Stimulated activated CD8-positive, alpha-beta memory T cell treated with anti-CD3 and anti-CD28 coated beads, Interleukin-7, amount 100 ng/mL, for 1 hour (primary cell): ENCODE measurements at places on chromosomes 7 and 10.

- DNase-seq, result no peak
Measured at GRCh38 chr10:78436706-78437406, 403.2 kb downstream of the RPS24 start.

GRCh38 chr7:18469316-18469715 lies 26.2 kb upstream of the HDAC9 start:
- DNase-seq, result no peak

- no peak for DNase-seq
Measured at GRCh38 chr10:31299119-31299518, 19.9 kb upstream of the ZEB1 start.

DNA sequence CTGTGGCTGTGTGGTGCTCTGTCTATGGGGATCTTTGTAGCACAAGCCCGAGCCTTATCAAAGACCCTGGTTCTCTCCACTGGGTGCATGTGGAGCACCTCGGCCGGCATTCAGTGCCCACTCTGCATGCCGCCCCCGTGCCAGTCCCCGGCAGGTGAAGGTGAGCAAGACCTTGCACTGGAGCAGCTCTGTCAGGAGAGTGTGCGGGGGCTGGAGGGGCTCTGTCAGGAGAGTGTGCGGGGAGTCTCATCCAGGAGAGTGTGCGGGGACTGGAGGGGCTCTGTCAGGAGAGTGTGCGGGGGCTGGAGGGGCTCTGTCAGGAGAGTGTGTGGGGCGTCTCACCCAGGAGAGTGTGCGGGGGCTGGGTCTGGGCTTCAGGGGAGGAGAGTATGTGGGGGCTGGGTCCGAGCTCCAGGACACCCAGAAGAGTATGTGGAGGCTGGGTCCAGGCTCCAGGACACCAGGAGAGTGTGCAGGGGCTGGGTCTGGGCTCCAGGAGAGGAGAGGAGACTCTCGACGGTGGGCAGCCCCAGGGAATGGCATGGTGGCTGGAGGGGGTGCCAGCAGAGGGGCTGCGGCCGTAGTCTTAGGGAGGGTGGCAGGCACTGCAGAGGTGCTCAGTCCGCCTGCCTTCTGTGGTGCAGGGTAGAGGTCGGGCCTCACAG lies 40.8 kb downstream of the INPP5A start:
- DNase-seq, result no peak

DNA sequence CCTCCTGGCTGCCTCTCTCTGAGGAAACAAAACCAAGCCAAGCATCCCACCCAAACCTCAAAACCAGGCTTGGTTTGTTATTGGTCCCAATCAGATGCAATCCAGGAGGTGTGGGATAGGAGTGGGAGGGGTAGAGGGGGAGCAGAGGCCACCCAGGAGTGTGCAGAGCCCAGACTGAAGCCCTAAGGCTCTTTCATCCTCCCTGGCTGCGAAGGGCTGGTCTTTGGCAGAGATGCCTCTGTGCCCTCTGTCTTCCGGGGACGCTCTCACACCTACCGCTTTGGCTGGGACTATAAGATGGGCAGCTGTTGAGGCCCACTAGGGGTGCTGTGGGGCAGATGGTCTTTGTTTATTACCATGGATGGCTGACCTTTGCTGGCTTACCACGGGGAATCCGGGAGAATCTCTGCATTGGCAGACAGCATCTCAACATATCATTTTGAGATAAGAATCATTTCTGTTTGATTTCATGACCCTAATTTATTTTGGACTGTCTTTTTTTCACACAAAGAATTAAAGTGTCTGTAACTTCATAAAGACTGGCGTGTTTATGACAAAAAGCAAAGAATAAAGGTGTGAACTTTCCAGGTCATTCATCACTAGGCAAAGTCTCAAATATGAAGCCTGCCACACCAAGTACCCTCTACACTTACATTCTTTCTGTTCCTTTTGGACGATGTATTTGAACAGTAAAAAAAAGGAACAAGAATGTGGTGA lies 6.5 kb upstream of the DENND2A start:
- DNase-seq, result no peak

GRCh38 chr10:85578860-85579259 lies 787.7 kb downstream of the GRID1 start:
- DNase-seq, result no peak

- DNase-seq, result no peak
Measured at GRCh38 chr10:128530301-128530700, 404.1 kb upstream of the MKI67 start.

DNA sequence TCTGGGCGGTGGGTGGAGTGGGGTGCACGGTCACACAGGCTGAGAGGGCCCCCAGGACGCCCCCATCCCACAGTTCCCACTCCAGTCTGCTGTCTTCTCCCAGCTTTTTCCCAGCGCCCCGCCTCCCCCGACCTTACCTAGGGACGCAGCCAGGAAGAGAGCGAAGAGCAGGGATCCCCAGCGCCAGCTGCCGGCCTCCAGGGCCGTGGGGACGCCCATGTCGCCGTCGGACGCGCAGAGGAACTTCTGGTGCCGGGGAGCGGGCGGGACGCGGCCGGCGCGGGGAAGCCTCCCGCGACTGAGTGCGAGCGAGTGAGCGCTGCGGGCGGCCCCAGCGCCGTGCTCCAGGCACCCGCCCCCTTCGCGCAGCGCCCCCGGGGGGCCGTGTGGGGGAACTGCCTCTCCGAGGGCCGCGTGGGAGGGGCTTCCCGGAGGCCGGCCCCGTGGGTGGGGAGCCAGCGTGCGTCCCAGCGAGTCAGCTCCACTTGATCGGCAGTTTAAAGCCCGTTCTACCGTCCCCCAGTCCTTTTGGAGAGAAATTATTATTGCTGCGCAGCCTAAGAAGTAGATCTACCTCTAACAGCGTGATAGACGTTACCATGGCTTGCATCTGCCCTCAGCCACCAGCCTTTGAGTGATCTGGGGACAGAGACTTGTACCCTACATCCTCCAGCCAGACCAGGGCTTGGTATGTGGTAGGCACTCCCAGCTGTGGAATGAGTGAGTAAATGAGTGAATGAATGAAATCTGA lies at the start of gene VSIR:
TSS of gene VSIR (minus strand) at position 300 of the 751 bp plus-strand sequence. CDS start at position 219, 81 bp downstream.
- DNase-seq, result peak; percentile 89

GRCh38 chr7:21365866-21366624 lies 61.8 kb upstream of the SP4 start:
- DNase-seq, result no peak

DNA sequence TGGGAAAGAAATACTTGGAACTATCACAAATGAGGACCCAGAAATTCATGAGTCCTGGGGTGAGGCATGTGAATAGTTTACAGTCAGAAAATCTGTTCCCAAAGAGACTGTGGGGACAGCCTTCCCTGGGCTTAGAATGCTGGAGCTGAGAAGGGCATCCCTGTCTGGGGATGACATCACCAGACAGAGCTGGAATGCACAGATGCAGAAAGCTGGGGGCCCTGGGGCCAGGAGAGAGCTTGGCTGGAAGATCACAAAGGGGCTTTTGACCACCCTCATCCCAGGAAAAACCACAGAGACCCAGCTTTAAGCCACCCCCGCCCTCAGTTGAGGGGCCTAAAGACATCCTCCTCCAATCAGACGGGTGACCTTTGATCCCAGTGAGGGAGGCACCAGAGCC lies 264.5 kb downstream of the PLXNA4 start:
- DNase-seq, result no peak

- no peak for DNase-seq
Measured at GRCh38 chr10:4639960-4640359, 186.0 kb upstream of the AKR1E2 start.

- DNase-seq, result no peak
Measured at GRCh38 chr10:118926441-118926840, 103.1 kb upstream of the NANOS1 start.

DNA sequence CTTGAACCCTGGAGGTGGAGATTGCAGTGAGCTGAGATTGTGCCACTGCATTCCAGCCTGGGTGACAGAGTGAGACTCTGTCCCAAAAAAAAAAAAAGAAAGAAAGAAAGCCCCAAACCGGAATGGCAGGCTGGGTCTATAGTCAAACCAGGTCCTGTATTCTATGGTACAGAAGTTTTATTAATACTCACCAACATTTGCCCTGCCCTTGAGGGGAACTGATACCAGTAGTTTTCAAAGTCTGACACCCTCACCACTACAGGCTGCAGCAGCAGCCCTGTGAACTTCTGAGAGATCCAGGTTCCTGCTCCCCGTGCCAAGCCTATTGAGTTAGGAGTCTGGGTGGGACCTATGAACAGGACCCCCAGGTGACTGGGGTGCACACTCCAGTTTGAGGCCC lies 80.6 kb downstream of the RGS10 start:
- no peak for DNase-seq

DNA sequence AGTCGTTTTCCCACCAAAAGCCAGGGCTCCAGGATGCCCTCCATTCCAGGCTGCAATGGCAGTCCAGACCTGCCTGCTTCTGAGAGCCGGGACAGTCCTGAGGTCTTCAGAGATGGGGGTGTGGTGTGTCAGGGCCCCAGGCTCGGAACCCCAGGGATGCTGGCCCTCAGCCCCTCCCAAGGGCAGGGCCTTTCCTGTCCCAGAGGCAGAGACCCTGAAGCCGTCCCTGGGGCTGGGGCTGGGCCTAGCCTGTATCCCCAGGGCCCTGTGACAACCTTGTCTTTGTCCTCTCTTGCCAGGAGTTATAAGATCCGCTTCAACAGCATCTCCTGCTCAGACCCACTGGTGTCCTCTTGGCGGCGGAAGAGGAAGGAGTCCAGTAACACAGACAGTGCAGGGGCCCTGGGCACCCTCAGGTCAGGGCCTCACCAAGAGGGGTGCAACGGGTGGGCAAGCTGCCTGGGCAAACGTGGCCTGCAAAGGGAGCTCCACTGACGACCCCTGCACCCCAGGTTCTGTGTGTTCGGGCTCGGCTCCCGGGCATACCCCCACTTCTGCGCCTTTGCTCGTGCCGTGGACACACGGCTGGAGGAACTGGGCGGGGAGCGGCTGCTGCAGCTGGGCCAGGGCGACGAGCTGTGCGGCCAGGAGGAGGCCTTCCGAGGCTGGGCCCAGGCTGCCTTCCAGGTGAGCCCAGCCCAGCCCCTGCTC lies 15.9 kb downstream of the NOS3 start:
- no peak for DNase-seq

- DNase-seq, result no peak
Measured at GRCh38 chr7:130114776-130115175, 44.4 kb downstream of the KLHDC10 start.

DNA sequence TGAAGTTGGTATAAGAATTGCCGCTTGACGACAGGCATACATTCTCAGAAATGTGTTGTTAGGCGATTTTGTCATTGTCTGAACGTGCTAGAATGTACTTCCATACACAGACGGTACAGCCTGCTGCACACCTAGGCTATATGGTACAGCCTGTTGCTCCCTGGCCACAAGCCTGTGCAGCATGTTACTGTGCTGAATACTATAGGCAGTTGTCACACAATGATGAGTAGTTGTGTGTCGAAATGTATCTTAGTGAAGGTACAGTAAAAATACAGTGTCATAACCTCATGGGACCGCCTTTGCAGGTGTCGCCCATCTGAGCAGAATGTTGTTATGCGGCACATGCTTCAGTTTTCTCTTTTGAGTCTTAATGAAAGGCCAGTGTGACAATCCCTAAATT lies 66.5 kb downstream of the SHH start:
- no peak for DNase-seq

GRCh38 chr10:132570771-132571649 lies 33.4 kb downstream of the INPP5A start:
- no peak for DNase-seq

- no peak for DNase-seq
Measured at GRCh38 chr7:139382439-139382838, 22.7 kb downstream of the LUC7L2 start.

DNA sequence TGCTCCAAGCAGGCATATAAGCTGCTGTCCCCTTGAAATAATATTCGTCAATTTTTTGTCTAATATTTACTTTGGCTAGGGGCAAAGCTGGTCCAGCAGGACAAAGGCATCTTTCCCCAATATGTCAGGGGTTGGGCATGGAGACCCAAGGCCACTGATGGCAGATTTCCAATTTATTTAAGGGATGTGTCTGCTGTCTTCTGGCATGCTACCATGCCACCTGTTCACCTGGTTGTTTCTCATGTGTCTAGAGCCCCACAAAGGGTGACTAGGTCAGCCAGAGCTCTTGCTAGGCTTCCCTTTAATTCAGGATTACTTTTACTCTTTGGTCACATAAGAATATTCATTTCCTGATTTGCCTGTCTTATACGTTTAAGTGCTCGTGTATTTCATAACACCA lies 22.1 kb upstream of the SYPL1 start:
- no peak for DNase-seq

- DNase-seq, result no peak
Measured at GRCh38 chr10:50648089-50648934, 24.6 kb upstream of the SGMS1 start.

GRCh38 chr7:80218723-80219122 lies 84.1 kb downstream of the GNAI1 start:
- DNase-seq, result no peak
